ENCODE measurements at places on chromosomes 1 and 21.

- no peak for DNase-seq
These were observed 59.0 kb downstream of the HUNK start for GRCh38 chr21:31931644-31932469.

GRCh38 chr1:7410156-7410555 lies 360.9 kb upstream of the VAMP3 start:
- DNase-seq: peak; percentile 85

GRCh38 chr1:77834771-77835334 lies 53.6 kb upstream of the NEXN start:
- DNase-seq: peak; percentile 60

DNA sequence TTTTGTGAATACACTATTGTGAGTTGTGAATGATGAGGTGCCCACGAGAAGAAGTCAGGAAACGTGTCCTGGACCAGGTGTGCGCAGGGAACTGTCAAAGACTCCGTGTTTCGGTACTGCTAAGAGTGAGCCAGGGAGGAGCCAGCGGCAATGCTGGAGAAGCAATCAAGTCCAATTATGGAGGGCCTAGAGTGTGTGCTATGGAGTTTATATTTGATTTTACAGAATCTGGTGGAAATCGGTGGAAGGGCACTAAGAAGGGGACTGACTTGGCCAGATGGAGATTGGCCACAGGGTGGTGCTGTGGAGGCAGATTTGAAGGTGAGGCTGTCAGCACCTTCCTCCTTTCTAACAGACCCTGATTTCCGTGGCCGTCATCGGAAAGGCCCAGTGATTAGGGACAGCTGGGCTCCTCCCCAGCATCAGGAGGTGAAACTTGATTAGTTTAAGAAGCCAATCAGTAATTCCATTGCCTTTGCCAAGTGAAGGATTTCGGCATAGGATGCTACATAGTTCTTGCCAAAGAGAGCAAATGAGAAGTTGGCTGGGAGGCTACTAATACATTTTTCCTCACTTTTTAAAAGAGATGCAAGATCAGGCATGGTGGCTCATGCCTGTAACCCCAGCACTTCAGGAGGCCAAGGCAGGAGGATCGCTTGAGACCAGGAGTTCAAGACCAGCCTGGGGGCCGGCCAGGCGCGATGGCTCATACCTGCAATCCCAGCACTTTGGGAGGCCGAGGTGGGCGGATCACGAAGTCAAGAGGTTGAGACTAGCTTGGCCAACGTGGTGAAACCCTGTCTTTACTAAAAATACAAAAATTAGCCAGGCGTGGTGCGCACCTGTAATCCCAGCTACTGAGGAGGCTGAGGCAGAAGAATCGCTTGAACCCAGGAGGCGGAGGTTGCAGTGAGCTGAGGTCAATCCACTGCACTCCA lies 7.0 kb downstream of the PTCH2 start:
- peak; percentile 93 for DNase-seq

DNA sequence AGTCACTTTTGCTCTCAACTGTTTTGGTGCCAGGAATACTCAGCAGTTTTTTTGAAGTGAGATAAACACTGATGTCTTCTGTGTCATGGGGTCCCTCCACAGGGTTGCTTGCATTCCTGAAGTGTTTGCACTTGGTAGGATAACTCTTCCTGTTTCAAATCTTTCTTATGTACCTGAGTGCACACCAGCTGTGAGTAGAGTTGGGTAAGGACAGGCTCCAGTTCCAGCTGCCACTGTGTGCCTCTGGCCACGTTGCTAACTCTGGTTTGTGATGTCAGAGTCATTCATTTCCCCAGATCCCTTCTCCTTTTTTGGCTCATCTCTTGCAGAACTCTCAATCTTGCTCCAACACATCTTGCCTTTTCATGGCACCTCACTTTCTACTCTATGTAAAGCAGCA lies 356.3 kb upstream of the B3GALT2 start:
- no peak for DNase-seq

DNA sequence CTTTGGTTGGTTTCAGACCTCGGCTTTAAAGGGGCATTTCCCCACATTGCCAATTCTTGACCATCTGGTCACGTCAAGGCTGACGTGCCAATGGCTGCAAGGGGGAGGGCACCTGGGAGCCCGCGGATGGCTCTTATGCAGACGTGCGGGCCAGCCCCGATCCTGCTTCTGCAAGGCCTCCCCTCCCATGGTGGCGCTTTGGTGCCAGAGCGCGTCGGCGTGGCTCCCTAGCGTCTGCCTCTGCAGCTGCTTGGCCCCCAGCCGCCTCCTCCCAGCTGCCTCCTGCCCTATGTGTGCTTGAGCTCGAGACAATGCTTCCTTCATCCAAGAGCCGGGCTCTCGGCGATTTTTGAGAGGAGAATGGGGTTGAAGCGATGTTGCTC lies 29.1 kb downstream of the SKI start:
- DNase-seq: peak; percentile 95

DNA sequence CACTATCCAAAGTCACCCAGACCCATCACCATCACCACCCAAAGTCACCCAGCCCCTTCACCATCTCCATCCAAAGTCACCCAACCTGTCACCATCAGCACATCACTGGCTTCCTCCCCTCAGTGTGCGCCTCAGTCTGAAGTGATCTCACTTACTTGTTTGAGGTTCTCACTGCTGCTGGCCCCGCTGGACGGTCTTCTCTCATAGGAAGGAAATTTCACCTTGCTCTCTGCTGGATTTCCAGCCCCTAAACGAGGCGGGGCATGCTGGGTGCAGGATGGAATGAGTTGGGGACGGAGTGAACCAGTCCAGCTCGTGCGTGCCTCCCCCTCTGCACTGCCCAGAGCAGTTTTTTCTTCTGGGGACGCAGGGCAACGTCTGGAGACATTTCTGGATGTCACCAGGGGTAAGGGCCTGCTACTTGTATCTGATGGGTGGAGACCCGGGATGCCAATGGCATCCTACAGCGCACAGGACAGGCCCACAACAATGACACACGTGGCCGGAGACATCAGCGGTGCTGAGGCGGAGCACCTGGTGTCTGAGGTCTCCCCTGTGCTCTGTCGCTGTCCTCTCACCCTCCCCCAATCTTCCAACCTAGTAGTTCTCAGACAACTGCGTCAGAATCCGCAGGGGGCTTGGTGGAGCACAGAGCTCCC lies 38.6 kb downstream of the PDE9A start:
- peak; percentile 25 for DNase-seq

Data from osteoblast (primary cell).